Cardiac fibroblast (primary cell): ENCODE measurements at places on chromosomes 5 and 9.

GRCh38 chr5:102800427-102800826 lies 45.3 kb downstream of the PAM start:
- no peak for DNase-seq

DNA sequence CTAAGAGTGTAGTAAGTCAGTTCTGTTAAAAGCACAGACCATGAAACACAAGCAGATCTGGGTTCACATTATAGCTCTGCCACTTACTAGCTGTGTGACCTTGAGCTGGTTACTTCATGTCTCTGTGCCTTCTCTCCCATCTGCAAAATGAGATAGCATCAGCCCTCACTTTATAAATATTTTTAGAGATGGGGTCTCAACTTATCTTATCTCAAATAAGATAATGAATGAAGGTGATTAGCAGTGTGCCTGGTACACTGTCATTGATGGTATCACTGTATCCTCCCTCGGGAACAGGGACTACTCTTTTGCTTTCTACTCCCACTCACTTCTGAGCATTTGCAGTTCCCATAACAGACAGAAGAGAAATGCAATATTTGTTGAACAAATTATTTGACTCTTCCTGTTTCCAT lies 52.4 kb downstream of the GALNT10 start:
- DNase-seq = no peak

DNA sequence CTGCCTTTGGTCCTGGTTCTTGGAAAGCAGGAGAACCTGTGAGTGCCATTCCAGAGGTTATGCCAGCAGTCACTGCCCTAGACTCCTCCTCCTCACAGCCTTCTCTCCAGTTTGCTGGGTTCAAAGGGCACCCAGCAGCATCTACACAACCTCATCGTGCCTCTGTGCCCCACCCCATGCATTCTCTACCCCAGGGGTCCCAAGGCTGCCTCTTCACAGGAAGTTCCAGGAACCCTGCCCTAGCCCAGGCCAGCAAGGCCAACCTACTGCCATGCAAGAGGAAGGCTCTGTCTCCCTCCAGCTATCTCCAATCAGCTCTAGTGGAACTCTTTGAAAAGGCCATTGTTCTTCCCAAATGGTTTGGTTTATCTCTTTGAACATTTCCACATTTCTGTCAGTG lies 21.2 kb downstream of the ENC1 start:
- no peak for DNase-seq

DNA sequence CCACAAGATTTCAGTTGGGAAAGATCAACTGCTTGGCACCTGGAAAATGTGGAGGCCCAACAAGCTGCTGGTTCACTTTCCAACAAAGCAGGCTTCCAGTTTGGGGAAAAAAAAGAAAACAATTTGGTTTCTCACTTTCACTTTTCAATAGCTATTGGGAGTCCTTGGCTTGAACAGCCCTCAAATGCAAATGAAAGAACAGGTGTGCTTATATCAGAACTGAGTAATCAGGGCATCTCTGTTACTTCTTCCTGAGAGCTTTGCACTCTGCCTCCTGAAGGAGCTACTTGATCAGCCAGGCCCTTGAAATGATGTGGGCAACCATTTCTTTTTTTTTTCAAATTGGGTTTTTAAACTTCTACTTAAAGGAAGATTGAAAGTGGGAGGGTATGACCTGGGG lies 73.5 kb downstream of the MFAP3 start:
- no peak for DNase-seq

- DNase-seq = no peak
These were observed 45.5 kb downstream of the RASGRF2 start for GRCh38 chr5:81005708-81006107.

GRCh38 chr9:36772449-36773403 lies 200.0 kb downstream of the MELK start:
- peak; percentile 27 for DNase-seq

DNA sequence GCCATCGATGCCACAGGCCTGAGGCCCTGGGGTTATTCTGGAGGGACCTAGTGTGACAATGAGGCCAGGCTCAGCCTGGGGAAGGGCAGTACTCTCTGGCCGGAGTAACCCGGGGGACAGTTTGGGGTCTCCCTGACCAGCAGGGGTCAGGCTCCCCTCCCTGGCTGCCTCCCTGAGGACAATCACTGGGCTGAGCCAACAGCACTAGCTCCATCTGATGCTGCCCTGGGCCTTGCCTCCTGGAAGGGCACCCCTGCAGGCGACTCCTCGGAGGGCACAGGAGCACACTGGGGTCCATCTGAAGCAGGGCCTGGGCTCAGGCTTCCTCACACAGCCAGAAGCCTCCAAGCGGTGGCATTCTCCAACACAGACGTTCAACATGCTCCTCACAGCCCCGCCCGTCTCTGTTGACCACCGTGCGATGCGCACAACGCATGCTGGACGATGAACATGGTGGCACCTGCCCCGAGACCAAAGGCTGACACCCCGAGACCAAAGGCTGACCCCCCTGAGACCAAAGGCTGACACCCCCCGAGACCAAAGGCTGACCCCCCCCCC lies 68.3 kb downstream of the ADAMTS2 start:
- DNase-seq = no peak

DNA sequence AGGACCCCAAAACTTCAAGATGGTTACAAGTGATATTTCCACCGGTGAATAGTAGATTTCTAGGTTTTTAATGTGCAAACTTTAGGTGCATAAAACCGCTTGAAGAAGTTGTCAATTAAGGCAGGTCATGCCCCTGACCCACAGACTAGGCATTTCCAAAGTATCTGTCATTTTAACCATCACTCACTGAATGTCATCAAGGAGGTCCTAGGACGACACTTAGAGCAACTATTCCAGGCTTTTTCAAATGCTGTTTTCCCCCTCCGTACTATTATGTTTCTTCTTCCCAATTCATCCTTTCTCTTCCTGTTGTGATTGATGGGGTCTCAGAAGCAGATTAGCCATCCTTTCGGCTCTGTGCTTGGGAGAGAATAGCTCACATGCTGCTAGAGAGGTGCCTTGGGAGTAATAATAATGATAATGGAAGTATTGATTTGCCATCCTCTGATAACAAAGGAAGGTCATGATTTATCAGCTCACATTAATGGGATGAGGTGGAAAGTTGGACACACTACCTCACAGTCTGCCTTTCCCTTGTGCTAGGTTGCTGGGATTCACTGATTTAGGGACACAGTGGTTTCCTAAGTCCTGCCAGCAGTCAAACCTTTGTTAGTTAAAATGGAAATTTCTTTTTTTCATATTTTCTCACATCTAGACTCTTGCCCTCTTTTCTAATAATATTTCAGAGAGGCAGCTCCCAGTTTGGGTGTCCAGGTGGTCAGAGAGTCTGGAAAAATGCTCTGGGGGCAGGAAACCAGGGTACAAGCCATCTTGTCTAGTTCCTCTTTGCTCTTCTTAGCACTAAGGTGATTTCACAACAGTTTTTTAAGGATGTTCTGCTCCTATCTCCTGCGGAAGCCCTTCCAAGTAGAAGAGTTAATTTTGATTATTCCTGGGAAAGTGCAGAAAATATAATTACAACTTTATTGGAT lies 67.0 kb downstream of the PTTG1 start:
- DNase-seq = no peak

GRCh38 chr5:15499528-15500324 lies at the start of gene FBXL7:
Gene FBXL7, plus strand, starts transcription at chr5:15500180.
- DNase-seq = peak; percentile 84

- no peak for DNase-seq
These were observed 14.7 kb upstream of the CPEB4 start for GRCh38 chr5:173873306-173873922.

DNA sequence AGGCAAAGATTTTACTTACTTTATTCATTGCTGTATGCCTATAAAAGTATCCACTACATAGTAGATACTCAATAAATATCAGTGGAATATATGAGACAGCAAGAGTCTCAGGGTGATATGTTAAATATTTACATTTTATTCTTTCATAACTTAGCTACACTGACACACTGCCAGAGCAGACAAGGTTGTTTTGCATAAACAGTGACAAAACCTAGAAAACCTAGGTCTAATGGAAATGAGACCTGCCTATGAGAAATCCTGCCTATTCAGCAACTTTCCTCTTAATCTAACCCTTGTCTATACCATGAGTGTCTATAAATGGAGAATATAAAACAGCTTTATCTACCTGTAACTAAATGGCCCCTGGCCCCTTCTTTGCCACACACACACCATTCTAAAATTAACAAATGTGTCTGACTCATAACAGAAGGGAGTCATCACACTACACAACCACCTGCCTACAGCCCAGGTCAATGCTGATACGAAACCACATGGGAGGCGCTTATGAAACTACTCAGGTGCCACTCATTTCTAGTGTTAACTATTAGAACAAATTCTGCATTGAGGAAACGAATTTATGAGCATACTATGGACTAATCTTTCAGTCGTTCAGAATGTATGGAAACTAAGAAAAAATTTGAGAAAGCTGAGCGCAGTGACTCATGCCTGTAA lies 60.3 kb downstream of the UBAP2 start:
- no peak for DNase-seq

- peak; percentile 30 for DNase-seq
These were observed 7.5 kb downstream of the SLC6A19 start for GRCh38 chr5:1208743-1209488.

GRCh38 chr9:83106263-83106662 lies 43.3 kb upstream of the RASEF start:
- no peak for DNase-seq

DNA sequence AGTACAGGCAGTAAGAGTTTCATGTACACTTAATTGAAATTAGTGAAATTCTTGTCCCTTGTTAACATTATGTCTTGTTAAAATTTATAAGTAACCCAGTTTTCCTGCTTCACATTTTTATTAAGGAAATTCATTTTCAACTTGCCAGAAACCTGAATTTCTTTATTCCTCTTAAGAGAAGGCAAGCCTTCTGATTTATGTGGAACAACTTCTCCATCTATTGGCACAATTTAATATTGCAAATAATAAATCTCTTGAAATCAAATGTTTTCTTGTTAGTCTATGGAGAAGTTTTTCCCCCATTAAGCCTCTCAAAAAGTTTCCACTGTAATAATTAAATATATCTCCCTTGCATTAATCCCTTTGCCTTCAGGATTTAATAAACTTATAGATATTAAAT lies 33.8 kb upstream of the ACO1 start:
- peak; percentile 50 for DNase-seq

GRCh38 chr5:180259260-180259611 lies 32.6 kb downstream of the MAPK9 start:
- no peak for DNase-seq

GRCh38 chr9:90259311-90260246 lies 383.0 kb downstream of the DIRAS2 start:
- DNase-seq = no peak

DNA sequence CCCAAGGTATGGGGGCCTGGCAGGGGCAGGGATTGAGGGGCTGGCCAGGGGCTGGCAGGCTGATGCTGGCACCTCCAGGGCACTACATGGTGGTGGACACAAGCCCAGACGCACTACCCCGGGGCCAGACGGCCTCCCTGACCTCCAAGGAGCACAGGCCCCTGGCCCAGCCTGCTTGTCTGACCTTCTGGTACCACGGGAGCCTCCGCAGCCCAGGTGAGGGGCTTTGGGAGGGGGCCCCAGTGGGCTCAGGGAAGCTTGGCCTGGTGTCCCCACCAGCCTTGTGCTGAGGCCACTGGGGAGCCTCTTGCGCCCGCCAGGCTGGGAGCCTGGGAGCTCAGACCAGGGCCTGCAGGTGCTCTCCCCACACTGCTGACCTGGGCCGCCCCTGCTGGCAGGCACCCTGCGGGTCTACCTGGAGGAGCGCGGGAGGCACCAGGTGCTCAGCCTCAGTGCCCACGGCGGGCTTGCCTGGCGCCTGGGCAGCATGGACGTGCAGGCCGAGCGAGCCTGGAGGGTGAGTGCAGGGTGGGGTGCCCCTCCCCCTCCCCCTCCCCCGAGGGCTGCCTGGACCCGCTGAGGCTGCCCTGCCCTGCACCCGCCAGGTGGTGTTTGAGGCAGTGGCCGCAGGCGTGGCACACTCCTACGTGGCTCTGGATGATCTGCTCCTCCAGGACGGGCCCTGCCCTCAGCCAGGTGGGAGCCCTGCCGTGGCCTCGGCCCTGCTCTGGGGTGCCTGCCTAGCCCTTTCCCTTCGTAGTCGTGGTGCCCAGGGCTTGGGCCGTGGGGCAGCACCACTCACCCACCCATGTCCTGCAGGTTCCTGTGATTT lies 5.7 kb downstream of the MAMDC4 start:
- DNase-seq = no peak

DNA sequence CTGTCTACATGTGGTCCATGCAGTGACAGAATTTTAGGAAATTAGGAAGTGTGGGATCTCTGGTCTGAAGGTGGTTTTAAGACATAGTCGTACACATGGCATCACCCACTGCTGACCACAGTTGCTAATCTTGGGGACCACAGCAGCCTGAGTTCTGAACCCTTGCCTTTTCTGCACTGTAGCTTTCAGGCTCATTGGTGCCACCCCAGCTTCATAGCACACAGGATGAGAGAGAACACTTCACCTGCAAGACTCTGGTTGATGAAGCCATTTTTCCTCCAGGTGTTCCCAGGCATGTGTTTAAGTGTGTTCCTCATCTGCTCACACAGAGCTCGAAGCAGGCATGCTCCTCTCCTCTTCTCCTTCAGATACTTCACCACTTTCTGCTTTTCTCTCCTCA lies 68.2 kb upstream of the S1PR3 start:
- no peak for DNase-seq

- no peak for DNase-seq
These were observed 51.3 kb downstream of the LMX1B start for GRCh38 chr9:126664900-126665643.

DNA sequence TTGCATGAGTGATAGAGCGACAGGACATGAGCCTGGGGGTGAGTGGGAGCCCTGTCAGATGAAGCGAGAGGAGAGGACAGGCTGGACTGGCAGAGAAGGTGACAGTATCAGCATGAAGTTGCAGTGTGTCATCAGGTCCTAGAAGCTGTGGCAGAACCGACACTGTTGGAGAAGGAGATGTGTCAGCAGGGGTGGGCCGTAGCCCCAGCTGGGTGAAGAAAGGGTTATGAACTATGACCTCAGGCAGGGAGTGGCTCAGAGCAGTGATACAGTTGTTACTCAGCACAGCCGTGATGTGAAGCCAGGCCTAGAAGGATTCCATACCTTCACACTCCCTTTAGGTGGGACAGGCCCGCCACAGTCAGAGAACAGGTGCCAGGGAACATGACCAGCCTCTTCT lies 7.6 kb downstream of the PCYOX1L start:
- DNase-seq = no peak
